ENCODE measurements at places on chromosomes 11 and 22. TPM values are rescaled to one million over a fixed set of nuclear protein-coding genes. Genes with fewer than 3 reads are reported as not detected.
A peak's percentile ranks its signal among the peaks of the same experiment; 100 is the strongest.

The PRCP gene
- polyA plus RNA-seq: 124 TPM

DNA sequence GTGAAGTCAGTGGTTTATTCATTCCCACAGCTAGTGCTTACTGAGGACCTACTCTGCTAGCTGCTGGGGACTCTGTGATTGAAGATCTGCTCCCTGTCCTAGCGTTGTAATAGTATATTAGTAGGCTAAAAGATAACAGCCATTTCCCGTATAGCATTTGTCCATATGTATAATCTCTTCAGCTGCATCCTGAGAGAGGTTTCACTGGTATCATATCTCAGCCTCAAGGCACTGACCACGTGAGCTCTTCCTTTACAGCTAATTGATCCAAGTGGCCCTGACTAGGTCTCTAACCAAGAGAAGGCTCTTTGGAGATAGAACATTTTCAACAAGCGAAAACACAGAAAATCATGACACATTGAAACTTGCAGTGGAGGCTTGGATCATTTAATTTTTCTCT lies 110.2 kb downstream of the APIP start:
- no peak for DNase-seq

DNA sequence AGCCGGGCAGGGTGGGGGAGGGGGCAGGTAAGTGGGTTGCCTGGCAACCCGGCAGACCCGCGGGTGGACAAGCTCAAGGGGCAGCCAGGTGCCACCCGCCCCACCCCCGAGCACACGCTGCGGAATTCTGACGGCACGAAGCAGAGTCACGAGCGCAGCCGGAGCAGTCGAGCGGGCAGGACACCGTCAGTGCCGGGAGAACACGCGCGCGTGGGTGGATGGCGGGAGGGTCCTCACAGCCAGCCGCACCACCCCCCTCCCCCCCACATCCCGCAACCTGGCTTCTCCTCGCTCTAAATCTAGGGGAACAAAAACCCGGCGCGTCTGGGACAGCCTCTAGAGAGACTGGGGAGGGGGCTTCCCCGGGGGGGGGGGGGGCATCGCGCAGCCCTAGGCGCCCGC lies 133.1 kb upstream of the HSD17B12 start:
- DNase-seq: no peak

- DNase-seq: no peak
Observed at GRCh38 chr22:41916745-41917358, 2.0 kb upstream of the SHISA8 start.

GRCh38 chr11:43921561-43922294 lies 20.7 kb upstream of the C11orf96 start:
- DNase-seq: no peak

DNA sequence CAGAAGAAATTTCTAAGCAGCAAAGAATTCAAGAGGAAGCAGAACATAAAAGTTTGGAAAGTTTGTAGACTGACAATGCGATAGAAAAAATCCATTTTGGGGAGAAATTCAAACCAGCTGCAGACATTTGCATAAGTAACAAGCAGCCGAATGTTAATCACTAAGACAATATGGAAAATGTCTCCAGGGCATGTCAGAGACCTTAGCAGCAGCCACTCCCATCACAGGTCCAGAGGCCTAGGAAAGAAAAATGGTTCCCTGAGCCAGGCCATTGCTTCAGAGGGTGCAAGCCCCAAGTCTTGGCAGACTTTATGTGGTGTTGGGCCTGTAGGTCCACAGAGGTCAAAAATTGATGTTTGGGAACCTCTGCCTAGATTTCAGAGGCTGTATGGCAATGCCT lies 155.4 kb downstream of the NELL1 start:
- no peak for DNase-seq

- DNase-seq: no peak
Observed at GRCh38 chr11:117479372-117479771, 151.7 kb downstream of the CEP164 start.

DNA sequence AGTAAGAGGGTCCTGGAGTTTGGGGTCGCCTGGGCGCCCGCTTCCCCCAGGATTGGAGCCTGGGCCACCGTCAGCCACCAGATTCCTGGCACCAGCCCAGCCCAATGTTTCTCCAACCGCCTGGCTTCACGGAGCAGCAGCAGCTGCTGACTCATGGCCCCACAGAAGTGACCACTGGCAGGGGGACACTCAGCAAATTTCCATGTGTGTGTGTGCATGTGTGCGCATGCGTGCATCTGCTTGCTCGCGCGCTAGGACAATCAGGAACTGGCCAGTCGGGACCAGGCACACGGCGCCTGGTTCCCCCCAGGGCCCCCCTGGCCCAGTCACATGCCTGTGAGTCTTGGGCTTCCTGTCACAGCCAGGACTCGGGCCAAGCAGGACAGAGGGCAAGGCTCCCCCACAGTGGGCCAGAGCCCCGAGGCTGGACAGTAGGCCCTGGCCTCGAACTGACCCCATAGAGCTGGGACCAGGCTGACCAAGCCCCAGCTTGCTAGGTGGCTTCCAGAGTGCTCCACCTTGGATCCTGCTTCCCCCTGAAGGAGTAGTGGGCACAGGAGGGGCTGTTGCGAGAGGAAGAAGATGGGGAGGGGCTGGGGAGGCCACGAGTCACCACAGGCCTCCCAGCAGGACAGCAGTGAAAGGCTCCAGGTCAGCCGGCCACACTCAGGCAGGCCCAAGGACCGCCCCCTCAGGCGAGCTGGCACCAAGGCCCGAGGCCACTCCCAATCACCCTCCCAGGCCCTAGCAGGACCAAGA lies 3.2 kb downstream of the CTSD start:
- DNase-seq: peak; percentile 61

GRCh38 chr22:24444251-24444650 lies 16.9 kb downstream of the ADORA2A start:
- DNase-seq: no peak

- DNase-seq: no peak
Observed at GRCh38 chr11:70252844-70253243, 17.6 kb upstream of the PPFIA1 start.

DNA sequence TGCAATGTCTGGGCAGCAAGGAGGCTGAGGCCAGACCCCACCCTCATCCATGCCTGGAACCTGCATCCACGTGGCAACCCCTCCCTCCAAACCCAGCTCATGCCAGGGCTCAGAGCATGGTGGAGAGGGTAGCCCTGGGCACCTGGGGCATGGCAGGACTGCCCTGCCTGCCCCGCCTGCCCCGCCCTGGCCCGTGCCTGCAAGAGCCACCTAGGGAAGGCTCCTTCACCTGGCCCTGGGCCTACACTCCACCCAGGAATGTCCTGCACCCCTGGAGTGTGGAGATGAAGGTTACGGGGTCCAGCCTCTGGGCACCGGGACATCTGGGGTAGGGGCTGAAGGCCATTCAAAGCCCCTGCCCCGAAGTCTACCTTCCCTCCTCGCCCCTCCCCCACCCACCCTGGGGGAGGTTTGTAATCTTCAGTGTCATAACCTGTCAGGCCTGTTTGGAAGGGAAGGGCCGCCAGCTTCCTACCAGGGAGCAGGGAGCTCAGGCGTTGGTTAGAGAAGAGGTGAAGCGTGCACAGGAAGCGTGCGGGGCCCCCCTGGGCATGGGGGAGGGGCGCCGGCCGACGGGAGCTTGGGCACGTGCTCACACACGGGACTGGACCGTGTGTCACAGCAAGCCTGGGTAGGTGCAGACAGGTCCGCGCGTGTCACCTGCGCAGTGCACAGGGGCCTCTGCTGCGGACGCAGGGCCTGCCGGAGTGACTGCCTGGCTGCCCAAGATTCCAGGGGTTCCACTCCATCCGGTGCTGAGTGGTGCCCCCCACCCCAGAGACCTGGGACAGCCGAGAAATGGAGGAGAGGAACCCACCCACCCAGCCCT lies 30.7 kb upstream of the TH start:
- no peak for DNase-seq

GRCh38 chr22:30282616-30283046 lies 6.7 kb downstream of the CASTOR1 start:
- no peak for DNase-seq

DNA sequence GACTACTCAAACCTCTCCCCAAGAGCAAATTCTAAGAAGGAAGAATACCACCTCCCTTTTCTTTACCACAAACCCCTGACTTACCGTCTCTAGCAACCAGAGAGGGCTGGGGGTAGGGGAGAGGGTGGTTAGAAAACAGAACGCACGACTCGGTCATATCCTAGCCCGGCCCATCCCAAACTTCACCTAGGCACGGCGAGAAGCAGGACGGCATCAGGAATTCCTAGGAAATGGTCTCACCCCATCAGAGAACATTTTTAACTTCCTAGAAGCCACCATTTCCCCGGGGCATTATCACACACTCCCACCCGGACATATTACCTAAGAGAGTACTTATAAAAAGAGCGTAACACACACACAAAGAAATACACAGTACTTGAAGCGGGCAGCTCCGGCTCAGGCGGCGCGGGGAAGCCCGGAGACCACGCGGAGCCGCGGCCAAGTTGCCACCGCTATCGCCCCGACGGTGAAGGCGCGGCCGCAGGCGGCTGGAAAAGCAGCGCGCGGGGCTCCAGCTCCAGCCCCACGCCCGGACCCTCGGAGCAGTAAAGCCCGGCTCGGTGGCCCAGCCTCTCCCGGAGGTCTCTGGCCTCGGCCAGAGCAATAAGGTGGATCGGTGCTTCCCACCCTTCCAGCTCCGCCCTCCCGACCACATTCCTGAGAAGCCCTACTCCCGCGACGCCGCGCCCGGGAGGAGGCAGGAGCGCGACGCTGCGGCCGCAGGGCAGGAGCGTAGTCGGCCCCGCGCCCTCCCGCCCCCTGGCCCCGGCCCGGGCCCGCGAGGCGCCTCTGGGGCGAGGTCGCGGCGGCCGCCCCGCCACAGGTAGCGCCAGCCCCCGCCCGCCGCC lies 878 bp downstream of the RRAS2 start:
- peak; percentile 62 for DNase-seq

- no peak for DNase-seq
Observed at GRCh38 chr11:74681686-74682651, 49.3 kb downstream of the CHRDL2 start.
